ENCODE measurements at places on chromosomes 2 and 18. TPM values are rescaled to one million over a fixed set of nuclear protein-coding genes. Genes with fewer than 3 reads are reported as not detected.

DNA sequence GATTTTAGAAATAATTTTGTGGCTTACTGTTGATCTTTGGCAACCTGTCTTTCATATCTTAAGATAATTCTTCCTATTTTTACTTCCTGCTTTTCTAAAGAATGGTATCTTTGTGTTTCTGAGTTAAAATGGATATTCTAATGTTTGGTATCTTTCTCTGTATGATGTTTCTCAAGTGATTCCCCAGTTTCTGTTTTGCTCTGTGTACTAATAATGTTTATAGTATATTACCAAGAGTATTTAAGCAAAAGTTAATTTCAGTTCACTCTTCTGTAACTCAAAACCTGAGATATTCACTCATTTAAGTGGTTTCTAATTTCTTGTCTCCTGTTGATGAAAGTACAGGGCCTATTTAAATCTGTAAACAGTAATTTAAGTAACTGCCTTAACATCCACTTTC lies 58.3 kb downstream of the CCDC150 start:
- H3K4me3 ChIP-seq: no peak overlapping the region
- no peaks in the 10 kb centered on the region for H3K4me1 ChIP-seq
- H3K36me3 ChIP-seq: no peaks in the 10 kb centered on the region
- no peak overlapping the region for H3K27ac ChIP-seq
- H3K27me3 ChIP-seq: no peaks in the 10 kb centered on the region

DNA sequence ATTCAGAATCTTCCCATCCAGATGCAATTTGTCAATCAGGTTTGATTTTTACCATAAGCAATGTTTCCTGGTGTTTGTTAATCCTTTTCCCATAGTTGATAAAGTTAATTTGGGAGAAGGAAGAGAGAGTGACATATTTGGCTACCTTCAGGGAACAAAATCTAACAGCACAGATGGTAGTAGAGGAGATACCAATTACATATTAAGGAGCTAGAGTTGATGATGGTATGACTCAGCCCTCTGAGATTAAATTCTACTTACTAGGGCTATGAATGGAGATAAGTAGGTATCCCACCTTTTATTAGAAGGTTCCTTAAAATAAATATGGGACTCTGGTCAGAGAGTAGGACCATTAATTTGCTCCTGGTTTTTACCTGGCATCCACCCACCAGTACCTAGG lies 139.7 kb downstream of the EHBP1 start:
- no peaks in the 10 kb centered on the region for H3K4me1 ChIP-seq
- H3K27me3 ChIP-seq: no peaks in the 10 kb centered on the region
- H3K36me3 ChIP-seq: no peaks in the 10 kb centered on the region
- no peak overlapping the region for H3K4me3 ChIP-seq
- no peak overlapping the region for H3K27ac ChIP-seq
- DNase-seq: no peak

- H3K4me3 ChIP-seq: no peak overlapping the region
- no peaks in the 10 kb centered on the region for H3K36me3 ChIP-seq
- H3K4me1 ChIP-seq: no peaks in the 10 kb centered on the region
Measured at GRCh38 chr2:237865623-237866041, 6.2 kb downstream of the RAMP1 start.

Gene DAPL1
- 2.9 TPM for total RNA-seq

Gene RPRM
- 0.38 TPM for total RNA-seq

DNA sequence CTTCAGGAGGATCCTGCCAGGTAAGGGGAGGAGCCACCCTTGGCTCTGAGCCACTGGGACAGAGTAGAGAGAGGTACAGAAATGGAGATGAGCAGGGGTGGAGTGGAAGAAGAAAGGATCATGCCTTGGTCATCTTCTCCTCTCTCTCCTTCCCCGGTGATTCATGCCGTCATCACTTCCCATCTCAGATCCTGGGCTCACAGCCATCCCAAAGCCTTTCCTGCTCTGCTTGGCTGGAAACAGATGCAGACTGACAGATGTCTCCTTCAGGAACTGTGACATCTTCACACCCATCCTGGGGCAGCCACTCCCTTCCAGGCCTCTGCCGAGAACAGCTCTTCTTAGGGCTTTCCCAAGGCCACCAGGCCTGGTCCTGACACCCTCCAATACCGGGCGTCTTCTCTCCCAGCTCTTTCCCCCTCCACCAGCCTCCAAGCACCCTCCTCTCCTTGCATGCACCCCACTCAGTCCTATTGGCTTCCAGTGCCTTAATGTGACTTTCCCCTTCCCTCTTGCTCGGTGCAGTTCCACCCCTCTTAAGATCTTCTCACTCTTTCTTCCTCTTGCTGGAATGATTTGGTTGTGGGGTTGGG lies 58.3 kb upstream of the TNP1 start:
- no peaks in the 10 kb centered on the region for H3K4me1 ChIP-seq
- no peaks in the 10 kb centered on the region for H3K36me3 ChIP-seq
- no peak overlapping the region for H3K4me3 ChIP-seq
- DNase-seq: no peak
- H3K27ac ChIP-seq: no peak overlapping the region

Gene UGT1A4
- total RNA-seq: 0.09 TPM

- no peak overlapping the region for H3K4me3 ChIP-seq
- DNase-seq: no peak
- H3K27me3 ChIP-seq: no peaks in the 10 kb centered on the region
- H3K27ac ChIP-seq: no peak overlapping the region
Measured at GRCh38 chr2:192500550-192501200, 305.9 kb upstream of the TMEFF2 start.

DNA sequence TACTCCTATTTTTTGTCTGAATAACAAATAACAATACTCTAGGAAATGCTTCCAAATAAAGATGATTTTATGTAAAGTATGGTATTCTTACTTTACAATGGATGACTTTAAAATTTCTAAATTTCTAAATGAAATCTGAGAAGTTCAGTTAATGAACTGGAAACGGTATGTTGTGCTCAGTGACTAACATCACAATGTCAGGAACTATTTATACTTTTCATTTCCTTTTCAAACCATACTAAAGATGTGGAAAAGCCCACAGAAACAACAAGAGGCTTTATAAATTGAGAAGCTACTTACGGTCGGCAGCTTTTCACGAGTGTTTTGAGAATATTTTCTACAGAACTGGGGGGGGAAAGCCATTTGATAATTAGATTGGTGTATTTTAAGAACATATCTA lies 31.1 kb downstream of the PSME4 start:
- H3K27me3 ChIP-seq: no peaks in the 10 kb centered on the region
- H3K4me1 ChIP-seq: no peaks in the 10 kb centered on the region
- no peak overlapping the region for H3K27ac ChIP-seq

- H3K36me3 ChIP-seq: no peaks in the 10 kb centered on the region
- H3K4me1 ChIP-seq: no peaks in the 10 kb centered on the region
Measured at GRCh38 chr2:132253496-132254305, 91.9 kb upstream of the ANKRD30BL start.

Gene WDR75
- total RNA-seq: 41.6 TPM

DNA sequence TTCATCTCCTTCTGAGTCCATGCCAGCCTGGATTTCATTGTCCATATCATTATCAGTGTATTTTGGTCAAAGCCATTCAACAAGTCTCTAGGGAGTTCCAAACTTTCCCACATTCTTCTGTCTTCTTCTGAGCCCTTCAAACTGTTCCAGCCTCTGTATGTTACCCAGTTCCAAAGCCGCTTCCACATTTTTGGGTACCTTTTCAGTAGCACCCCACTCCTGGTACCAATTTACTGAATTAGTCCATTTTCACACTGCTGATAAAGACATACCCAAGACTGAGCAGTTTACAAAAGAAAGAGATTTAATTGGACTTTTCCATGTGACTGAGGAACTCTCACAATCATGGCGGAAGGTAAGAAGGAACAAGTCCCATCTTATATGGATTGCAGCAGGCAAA lies 47.4 kb downstream of the TANC1 start:
- H3K4me1 ChIP-seq: no peaks in the 10 kb centered on the region
- no peaks in the 10 kb centered on the region for H3K36me3 ChIP-seq
- no peak for DNase-seq
